ENCODE measurements at places on chromosomes 5 and 9.
A peak's percentile ranks its signal among the peaks of the same experiment; 100 is the strongest.

DNA sequence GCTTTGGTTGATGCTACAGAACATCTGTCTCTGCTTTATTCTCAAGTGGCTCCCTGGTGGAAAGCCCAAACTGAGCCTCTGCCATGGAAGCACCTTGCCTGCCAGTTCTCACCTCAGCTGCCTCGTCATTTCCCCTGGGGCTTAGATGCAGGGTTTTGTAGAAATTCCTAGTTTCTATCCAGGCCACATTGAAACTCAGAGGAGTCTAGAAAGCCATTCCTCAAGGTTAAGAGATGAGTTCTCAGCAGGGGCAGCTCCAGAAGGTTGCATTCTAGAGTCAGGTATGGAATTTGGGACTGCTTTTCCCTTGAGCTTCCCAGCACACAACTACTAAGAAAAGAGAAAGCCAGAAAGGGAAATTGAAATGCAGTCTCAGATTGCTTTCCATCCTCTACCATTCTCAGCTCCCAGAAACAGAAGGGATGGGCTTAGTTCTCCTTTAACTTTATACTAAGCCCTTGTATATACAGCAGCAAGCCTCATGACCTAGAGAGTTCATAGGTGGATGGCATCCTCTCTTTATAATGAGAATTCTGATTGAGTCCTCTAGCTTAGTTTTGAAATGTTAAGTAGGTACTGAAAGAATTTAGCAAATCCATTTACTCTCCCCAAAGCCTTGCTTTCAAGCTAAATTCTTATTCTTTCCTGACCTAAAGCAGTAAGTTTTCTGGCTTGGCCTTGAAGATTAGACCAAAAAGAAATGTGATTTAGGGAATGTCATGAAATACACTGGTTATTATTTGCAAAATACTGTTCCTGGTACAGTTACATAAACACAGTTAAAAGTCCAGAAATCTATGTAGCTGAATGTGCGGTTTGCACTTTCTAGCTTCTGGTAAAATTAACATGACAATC is 66.0 kb upstream of the MEF2C start:
- no peak for DNase-seq

DNA sequence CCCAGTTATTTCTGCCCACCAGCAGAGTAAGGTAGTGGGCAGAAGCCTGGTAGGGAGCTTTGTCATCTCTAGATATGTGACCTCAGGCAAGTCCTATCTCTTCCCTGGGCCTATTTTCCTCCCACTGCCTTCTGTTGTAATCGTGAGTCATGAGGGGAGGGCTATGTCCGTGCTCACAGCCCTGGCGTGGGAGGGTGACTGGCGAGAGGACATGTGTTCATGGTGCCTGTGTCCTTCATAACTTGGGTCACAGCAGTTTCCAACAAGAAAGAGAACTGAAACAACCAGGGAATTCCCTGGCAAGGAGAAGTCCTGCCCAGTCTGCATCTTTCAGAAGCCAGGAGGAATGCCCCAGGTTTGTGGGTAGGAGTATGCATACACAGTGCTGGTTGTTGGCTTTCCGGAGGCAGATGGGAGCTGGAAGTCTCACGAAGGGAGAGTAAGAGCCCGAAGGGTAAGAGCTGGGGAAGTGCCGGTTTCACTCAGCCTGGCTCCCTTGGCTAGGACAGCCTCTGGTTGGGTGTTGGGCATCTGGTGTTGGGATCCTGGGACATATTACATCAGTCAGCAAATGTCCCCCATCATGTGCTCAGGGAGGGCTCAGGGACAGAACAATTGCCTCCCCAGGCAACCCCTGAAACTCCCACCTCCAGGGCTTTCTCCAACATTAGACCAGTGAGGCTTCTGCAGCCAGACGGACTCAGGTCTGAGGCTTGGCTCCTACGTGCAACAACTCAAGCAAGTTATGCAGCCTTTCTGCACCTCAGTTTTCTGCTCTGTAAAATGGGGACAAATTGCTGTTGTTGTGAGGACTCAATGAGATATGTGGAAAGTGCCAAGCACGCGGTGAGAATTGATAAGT is 4.3 kb upstream of the TIFAB start:
- peak; percentile 90 for DNase-seq

- DNase-seq: peak; percentile 27
Measured at GRCh38 chr5:73093943-73094342, 26.4 kb upstream of the TMEM171 start.

DNA sequence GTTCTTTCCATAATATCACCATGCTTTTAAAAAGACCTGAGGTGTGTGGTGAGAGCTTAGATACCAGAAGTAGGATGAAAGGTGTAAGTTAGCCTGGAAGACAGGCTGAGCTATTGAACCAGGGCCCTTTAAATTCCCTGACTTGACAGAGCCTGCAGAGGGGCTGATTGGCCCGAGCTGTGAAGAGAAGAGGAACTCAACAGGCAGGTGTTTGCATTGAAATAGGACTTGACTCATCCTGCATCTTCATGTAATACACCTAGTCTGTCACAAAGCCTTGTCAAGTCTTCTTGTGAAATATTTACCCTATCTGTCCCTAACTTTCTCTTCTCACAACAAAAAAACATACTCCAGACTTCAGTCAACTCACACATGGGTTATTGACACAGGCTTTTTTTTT is 16.6 kb upstream of the ANP32B start:
- no peak for DNase-seq

DNA sequence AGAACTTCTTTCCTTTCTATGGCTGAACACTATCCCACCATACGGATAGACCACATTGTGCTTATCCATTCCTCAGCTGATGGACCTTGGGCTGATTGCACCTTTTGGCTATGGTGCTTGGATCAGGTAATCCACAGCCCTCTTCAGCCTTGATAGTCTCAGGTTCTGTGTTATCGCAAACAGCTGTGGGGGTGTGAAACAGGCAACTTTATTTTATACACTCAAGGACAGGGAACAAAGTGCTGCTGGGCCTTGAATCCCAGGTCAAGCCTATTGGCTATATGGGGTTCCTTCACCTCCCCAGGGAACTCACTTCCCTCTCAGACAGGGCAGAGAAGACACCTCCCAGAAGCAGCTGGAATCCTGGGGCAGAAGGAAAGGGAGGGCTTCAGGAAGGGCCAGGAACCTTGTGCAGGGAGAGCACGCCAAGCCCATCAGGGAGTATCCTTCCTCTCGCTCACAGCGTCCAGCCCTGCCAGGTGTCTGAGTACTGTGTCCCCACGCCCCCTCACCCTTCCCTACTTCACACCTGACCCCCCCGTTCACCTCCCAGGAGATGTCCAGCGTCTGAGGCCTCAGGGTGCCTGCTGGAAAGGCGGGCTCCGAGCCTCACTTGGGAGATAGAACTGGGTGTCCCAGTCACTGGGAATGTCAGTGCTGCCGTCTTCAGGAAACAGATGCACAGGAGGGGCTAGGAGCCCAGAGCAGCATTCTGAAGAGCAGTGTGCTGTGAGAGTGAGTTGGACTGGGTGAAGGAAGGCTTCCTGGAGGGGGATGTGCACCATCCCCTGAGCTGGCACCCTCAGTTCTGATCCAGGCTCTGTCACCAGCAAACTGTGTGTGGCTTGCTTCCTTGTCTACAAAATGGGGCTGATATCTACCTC is 32.8 kb downstream of the AFAP1L1 start:
- DNase-seq: no peak

DNA sequence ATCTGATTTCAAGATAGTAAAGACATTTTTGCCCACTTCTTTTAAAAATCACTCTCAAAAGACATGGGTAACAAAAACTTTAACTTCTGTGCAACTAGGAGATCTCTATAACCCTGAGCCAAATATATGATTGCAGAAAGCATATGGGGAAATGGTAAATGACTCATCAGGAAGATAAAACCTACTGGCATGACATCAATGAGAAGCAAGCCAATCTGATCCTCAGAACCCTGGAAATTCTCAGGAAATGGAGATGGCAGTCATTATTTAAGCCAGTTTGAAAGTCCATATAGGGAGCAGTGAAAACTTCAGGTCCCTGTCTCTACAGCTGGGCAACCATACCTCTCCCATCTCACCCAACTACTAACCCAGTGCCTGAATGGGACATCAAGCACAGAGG is 249.7 kb upstream of the NREP start:
- peak; percentile 20 for DNase-seq

- DNase-seq: no peak
Measured at GRCh38 chr9:21883642-21884041, 81.2 kb downstream of the MTAP start.

DNA sequence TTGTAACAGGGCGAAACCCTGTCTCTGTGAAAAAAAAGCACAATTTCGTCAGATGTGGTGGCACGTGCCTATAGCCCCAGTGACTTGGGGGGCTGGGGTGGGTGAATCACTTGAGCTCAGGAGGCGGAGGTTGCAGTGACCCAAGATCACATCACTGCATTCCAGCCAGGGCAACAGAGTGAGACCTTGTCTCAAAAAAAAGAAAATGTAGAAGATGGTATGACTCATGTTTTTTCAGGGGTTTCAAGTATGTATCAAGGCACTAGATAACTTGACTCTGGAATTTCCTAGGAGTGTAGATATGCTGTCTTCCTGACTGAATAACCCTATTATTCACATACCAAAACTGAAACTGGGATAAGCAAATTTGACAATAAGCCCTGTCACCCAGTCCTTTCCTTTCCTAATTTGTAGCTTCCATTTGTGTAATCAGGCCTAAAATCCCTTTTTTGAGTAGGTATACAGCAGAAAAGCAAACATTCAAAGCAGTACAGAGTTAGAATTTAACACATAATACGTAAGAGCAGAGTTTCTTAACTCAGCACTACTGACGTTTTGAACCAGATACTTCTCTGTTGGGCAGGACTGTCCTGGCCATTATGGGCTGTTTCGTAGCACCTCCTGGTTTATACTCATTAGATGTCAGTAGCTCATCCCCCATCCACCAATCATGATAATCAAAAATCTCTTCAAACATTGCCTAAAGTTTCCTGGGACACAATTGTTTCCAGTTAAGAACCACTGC is 17.3 kb upstream of the ANKRD18B start:
- peak; percentile 27 for DNase-seq

DNA sequence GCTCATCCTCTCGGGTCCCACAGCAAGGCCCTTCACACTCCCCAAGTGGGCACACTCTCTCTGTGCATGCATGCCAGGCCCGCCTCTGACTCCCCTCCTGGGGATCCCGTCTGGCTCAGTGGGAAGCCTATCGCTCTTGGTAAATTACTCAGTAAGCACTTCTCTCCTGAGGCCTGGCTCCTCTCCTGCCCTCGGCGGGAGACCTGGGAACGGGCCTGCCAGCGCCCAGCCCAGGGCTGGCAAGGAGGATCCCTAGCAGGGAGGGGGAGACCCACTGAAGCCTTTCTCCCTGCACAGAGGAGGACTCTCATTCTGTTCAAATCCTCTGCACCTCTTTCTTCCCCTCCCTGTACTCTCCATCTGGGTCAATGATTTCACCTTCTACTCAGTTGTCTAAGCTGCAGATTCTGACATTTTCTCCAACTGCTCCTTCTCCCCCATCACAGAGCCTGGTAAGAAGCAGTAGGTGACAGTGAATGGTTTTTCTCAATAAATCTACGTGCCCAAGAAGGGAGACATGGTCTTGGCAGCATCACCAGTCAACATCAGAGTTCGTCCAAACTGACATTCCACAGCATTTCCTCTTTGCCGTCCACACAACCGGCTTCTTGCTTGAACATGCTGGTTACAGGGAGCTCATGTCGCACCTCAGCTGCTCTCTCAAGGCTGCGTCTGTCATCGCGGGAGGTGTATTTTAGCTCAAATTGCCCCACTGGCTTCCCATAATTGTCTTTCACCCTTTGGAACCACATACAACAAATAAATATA is 81.9 kb downstream of the GPR21 start:
- DNase-seq: no peak

GRCh38 chr5:16178745-16179372 is 732 bp downstream of the MARCHF11 start:
- DNase-seq: peak; percentile 63

DNA sequence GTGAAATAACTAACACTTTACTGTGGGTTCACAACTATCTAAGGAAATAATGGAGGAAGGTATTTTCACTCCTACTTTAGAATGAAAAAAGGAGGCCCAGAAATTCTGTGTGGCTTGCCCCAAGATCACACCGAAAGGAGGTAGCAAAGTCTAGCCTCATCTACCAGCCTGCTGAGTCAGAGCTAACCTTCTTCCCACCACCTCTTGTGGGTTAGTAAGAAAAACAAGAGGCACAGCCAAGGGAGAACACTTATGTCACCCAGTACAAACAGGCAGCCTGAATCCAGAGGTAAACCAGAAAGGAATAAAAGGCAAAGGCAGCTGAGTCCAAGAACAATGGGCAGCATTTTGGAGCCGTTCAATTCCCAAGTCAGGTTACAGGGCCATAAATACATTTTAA is 91.9 kb upstream of the RASEF start:
- DNase-seq: no peak

- DNase-seq: no peak
Measured at GRCh38 chr9:26888271-26888670, 4.3 kb downstream of the CAAP1 start.

GRCh38 chr9:136201609-136202453 is 3.1 kb downstream of the LHX3 start:
- peak; percentile 58 for DNase-seq

- DNase-seq: no peak
Measured at GRCh38 chr9:127142931-127143464, 20.6 kb upstream of the ANGPTL2 start.

DNA sequence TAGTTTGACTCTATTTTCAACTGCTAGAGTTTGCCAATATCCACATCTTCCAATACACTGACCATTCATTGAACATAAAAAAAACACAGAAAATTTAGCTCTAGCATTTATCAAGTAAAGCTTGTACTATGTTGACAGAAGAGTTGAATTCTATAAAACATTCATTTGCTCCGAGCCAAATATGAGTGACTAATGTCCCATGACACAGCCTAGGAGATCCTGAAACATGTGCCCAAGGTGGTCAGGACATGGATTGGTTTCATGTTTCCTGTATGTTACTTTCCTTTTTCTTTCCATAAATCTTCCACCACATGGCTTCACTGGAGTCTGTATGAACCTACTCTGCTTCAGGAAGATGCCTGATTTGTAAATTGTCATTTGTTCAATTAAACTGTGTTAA is 122.4 kb upstream of the PRDM9 start:
- DNase-seq: no peak

GRCh38 chr5:1299511-1299850 is 4.6 kb upstream of the TERT start:
- DNase-seq: no peak

DNA sequence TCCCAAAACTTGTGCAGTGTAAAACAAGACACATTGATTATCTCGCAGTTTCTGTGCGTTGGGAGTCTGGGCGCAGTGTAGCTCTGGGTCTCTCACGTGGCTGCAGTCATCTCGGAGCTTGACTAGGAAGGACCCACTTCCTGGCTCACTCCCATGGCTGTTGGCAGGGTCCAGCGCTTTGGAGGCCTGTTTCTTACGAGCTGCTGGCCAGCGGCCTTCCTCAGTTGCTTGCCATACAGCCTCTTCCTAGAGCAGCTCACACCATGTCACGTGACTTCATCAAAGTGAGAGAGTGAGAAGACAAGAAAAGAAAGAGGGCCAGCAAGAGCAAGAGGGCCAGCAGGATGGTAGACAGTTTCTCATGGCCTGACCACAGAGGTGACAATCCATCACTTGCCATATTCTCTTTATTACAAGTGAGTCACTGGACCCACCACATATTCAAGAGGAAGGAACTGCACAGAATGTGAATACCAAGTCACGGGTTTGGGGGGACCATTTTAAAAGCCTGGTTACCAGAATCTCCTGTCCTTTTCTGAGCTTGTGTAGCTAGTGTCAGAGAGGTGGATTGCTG is 36.2 kb downstream of the MCCC2 start:
- DNase-seq: no peak

GRCh38 chr5:169281625-169282024 is 19.3 kb downstream of the SLIT3 start:
- no peak for DNase-seq
